ENCODE measurements at places on chromosomes 4 and X.

DNA sequence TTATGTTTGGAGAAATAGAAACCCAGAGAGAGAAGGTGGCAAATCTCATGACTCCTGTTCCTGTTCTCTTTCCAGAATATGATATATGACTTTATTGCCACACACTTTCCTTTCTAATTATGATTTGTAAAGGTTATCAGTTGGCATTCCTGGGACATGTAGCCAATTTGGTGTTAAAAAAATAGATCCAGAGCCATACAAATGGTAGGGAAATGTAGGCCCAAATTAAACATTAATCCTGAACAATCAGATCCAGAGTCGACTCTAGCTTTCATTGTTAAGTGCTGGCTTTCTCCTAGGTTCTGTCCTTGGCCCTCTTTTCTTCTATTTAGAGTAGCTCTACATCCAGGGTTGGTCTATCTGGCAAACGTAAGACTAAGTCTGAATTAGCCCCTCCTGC, 69.8 kb upstream of the LONRF3 start:
- no peak for ATAC-seq

- ATAC-seq, result no peak
Observed at GRCh38 chr4:123064390-123064789, 142.0 kb upstream of the NUDT6 start.

DNA sequence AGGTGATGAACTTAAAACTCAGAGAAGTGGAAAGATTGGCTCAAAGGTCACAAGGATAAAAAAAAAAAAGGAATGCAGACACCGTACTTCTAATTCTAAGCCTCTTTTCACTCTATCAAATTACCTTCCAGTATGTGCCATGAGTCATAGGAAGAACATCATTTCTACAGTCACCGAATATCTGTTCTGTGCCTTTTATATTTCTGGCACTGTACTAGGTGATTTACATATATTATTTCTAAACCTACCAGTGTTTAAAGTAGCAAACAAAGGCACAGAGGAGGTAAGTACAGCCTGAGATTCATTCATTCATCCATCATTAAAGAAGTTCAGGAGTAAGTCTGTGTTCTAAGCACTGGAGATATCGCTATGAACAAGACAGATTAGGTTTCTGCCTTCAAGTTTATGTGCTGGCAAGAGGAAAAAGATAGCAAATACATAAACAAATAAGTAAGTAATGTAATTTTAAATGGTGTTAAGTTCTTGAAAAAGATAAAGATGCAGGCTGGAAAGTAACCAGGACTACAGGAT, 65.3 kb downstream of the PALLD start:
- peak; percentile 73 for ATAC-seq

- no peak for ATAC-seq
Observed at GRCh38 chrX:9656871-9657270, 108.8 kb downstream of the GPR143 start.

DNA sequence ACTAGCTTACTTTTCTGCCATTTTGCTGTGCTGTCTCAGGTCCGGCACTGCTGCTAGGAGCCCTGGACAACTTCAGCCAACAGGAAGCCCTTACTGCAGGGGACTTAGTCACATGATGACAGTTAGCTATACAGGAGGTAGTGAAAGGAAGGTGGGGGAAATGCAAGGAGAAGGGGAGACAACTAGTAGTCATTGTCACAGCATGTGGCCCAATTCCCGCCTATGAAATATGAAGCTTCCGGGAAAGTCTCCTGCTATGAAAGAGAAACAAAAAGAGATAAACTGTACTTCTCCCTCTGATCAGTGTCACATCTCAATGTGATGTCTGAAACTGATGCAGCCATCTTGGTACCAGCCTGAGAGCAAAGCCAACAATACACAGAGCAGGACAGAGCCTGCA, 71.6 kb downstream of the AMELX start:
- no peak for ATAC-seq

DNA sequence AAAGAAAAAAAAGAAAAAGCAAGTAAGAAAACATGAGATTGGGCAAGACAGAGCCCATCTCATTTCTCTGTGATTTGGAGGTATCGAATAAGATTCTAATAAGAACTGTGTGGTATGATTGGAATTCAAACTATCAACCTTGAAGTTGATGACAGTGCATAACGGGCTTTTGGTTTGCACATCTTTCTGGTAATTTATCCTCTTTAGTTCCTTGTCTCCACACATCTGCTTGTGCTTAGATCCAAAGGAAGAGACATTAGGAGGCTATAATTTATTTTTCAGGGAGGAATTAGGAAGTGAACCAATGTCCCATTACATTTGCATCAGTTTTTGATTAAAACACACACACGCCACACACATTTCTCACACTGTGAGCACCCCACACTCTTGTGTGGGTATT, 149.9 kb downstream of the ARSF start:
- ATAC-seq, result no peak

GRCh38 chrX:139795196-139795595, 87.2 kb upstream of the MCF2 start:
- ATAC-seq, result no peak
